ENCODE measurements at places on chromosomes 5 and 9. TPM values are rescaled to one million over a fixed set of nuclear protein-coding genes. Genes with fewer than 3 reads are reported as not detected.

- no peaks in the 10 kb centered on the region for H3K36me3 ChIP-seq
- H3K4me1 ChIP-seq = no peaks in the 10 kb centered on the region
- H3K27ac ChIP-seq = no peak overlapping the region
- no peak for DNase-seq
- no peak overlapping the region for H3K4me3 ChIP-seq
These were observed 8.3 kb downstream of the OLFM1 start for GRCh38 chr9:135095470-135096407.

DNA sequence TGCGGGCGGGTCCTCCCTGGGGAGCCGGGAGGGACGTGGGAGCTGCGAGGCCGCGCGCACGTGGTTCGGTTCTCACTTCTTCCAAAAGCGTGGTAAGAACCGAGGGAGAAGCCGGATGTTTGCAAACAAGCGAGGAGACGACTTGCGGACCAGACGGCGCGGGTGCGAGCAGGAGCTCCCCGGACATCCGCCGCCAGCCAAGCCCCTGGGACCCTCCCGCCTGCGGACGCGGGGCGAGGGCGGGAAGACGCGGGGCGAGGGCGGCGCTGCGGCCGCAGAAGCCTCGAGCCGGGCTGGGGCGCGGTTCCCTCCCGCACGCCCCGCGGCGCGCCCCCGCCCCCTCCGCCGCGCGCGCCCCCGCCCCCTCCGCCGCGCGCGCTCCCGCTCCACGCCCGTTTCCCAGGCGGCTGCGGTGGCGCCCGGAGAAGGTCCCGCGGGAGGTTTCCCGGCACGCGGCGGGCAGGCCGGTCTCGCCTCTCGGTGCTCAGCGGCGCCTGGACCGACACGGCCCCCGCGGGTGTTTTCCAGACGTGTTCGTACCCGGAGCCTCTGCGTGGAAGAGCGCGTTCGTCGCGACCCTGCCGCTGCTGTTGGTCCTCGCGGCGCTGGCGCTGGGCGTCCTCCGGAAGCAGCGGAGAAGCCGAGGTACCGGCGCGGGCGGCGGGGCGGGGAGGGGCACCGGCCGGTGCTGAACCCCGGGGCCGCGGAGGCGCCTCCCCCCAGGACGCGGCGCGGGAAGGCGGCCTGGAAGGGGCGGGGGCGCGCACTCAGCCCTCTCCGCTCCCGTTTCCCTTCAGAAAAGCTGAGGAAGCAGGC is 12.8 kb downstream of the BTNL9 start:
- H3K27ac ChIP-seq = no peak overlapping the region
- no peak for DNase-seq
- H3K36me3 ChIP-seq = no peaks in the 10 kb centered on the region
- no peaks in the 10 kb centered on the region for H3K4me1 ChIP-seq

DNA sequence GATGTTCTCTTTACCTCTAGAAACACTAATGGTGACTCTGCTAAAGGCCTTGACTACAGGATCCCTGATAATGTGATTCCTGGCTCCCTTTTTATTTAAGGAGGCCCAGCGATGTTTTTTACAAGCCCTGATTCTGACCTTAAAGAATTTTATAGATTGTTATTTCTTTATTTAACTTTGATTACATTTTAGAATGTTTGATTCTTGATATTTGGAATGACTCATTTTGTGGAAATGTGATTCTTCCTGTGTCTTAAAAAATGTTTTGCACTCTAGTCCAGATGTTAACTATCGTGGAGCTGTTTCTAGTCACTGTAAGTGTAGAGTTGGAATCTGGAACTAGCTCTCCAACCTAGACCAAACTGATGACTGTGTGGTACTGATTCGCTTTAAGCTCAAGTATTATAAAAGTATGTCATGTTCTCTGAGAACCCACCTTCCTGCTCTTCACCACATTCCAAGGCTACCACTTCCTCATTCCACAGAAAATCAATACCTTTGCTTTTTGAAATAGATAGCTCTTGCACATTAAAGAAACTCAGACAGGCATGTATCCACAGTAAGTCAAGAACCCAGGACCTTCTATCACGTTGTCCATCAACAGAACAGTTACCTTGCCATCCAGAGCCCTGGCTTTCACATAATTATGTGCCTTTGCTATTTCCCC is 65.2 kb downstream of the JMY start:
- H3K4me3 ChIP-seq = no peak overlapping the region
- no peak for DNase-seq
- H3K36me3 ChIP-seq = peaks cover 17% of the 10 kb centered on the region
- H3K27ac ChIP-seq = no peak overlapping the region
- H3K27me3 ChIP-seq = no peaks in the 10 kb centered on the region

DNA sequence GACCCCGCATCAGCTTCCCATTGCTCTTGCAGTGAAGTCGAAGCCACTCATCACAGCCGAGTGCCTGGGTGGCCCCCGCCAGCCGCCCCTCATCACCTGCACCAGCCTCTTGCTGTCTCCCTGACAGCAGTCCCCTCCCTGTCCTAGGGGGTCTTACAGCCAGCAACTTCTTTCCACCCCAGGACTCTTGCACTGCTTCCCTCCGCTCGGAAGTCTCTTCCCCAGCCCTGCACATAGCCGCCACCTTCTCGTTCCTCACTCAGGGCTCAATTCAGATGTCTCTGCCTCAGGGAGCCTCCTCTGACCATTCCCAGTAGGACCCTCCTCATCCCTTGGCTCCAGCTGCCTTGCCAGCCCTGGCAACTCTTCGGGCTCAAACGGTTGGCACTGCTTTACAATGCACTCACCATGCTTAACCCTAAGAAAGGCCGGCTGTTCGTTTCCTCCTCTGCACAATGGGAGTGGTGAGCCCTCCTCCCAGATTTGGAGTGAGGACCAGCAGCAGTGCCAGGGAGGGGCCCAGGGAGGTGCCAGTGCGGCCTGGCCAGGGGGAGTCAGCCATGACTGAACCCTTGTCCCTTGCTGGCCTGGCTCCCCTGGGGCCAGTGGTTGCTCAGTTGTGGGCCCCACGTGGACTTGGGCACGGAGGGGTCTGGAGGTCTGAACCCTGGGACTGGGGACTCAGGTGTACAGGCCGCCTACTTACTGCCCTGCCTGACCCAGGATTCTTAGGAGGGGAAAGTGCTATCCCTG is 6.1 kb downstream of the TCF7 start:
- no peak for DNase-seq
- H3K27me3 ChIP-seq = no peaks in the 10 kb centered on the region
- no peak overlapping the region for H3K4me3 ChIP-seq
- no peaks in the 10 kb centered on the region for H3K36me3 ChIP-seq

DNA sequence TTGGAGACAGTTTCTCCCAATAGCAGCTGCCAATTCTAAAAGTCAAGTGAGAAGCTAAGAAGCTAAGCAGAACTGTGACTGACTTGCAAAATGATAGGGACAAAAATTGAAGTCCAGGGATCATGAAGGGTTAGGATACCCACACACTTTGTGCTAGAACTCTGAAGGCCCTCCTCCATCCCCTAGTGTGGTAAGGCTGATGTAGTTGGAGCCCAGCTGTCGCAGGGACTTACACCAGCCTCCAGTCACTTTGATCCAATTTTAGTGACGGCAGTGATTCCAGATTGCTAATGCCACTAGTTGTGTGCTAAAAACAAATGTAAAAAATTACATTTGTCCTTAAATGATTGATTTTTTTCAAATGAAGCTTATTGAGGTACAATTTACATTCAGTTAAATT is 742.7 kb upstream of the ZNF608 start:
- H3K27ac ChIP-seq = peak overlapping the region; percentile 5
- H3K4me1 ChIP-seq = peaks cover 64% of the 10 kb centered on the region
- no peaks in the 10 kb centered on the region for H3K36me3 ChIP-seq
- no peaks in the 10 kb centered on the region for H3K27me3 ChIP-seq
- DNase-seq = peak; percentile 60

DNA sequence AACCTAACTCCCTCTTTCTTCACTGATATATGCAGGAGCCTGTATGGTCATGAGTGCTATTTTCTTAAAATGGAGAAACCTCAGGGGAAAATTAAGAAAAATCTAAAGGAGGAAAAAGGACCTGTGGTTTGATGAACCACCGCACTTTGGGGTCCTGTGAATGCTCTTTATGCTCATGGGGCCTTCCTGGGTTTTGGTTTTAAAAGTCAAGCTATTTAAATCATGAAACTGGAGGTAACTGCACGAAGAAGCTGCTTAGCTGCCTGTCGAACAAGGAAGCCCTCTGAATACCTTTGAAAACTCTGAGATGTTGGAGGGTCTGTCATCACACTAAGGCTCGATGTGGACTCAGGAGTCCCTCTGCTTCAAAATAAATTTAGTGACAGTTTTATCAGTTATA is 564.5 kb upstream of the ADAMTS16 start:
- H3K27me3 ChIP-seq = no peaks in the 10 kb centered on the region
- H3K4me3 ChIP-seq = no peak overlapping the region
- H3K4me1 ChIP-seq = no peaks in the 10 kb centered on the region
- H3K36me3 ChIP-seq = no peaks in the 10 kb centered on the region
- DNase-seq = no peak
- no peak overlapping the region for H3K27ac ChIP-seq

GRCh38 chr5:11803436-11803835 is 100.8 kb downstream of the CTNND2 start:
- no peak overlapping the region for H3K4me3 ChIP-seq
- H3K27me3 ChIP-seq = no peaks in the 10 kb centered on the region
- no peaks in the 10 kb centered on the region for H3K36me3 ChIP-seq
- no peaks in the 10 kb centered on the region for H3K4me1 ChIP-seq
- DNase-seq = no peak
- H3K27ac ChIP-seq = no peak overlapping the region

DNA sequence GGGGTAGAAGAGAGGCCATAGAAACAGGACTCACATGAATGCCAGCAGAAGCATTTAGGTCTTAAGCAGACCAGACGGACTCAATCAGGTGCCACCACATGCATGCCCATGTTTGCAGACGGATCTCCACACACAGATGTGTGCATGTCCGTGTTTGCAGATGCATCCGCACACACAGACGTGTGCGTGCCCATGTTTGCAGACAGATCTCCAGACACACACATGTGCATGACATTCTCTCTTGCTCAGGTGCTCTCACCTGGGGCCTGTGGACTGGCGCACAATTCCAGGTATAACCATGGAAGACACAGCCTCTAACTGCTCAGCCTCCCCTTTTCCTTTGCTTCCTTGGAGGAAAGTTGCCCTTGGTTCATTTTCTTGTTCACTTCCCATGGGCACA is 148.3 kb downstream of the CACNA1B start:
- H3K36me3 ChIP-seq = no peaks in the 10 kb centered on the region
- no peak overlapping the region for H3K4me3 ChIP-seq
- no peak for DNase-seq
- H3K27me3 ChIP-seq = no peaks in the 10 kb centered on the region
- H3K27ac ChIP-seq = no peak overlapping the region

GRCh38 chr5:54689411-54690251 is 172.1 kb downstream of the SNX18 start:
- H3K4me3 ChIP-seq = no peak overlapping the region
- DNase-seq = no peak
- H3K27me3 ChIP-seq = no peaks in the 10 kb centered on the region
- no peak overlapping the region for H3K27ac ChIP-seq

DNA sequence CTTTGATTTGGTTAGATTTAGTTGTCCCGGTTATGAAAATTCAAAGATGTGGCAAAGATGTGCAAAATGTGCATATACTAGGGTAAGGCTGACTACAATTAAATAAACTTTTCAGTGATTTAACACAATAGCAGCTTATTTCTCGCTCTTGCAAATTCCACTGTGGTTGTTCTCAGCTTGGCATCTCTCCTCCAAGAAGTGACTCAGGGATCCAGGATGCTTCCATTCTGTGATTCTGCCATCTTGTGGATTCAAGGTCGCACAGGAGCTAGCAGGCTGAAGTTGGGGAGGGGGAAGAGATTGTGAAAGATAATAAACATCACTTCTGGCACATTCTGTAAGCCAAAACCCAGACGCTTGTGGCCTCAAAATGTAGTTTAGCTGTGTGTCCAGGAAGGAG is 60.1 kb upstream of the TGFBR1 start:
- H3K36me3 ChIP-seq = no peaks in the 10 kb centered on the region
- H3K4me1 ChIP-seq = peaks cover 34% of the 10 kb centered on the region
- no peaks in the 10 kb centered on the region for H3K27me3 ChIP-seq
- no peak overlapping the region for H3K27ac ChIP-seq
- DNase-seq = no peak

DNA sequence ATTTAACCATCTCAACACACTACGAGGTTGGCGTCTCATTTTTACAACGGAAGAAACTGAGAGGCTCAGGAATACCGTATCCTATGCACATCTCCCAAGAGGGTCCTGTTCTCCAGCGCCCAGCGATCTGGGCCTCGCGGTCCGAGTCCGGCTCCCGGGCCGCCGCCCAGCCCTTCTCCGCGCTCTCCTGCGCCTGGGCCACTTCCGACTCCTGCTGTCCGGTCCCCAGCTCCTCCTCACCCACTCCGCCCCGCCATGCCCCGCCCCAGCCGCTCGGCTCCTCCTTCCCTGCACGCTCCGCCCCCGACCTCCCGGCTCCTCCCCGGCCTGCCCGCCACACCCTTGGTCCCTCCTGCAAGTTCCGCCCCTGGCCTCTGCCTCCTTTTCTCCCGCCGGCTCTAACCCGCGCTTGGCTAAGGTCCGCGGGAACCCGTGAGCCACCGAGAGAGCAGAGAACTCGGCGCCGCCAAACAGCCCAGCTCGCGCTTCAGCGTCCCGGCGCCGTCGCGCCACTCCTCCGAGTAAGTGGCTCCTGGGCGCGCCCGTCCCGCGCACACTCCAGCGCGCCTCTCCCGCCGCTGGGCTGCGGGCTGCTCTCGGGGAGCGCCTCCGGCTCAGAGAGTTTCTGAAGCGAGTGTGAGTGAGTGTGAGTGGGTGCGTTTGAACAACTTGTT is 87.3 kb upstream of the TNFAIP8 start:
- peak; percentile 95 for DNase-seq
- H3K36me3 ChIP-seq = no peaks in the 10 kb centered on the region
- H3K27me3 ChIP-seq = no peaks in the 10 kb centered on the region
- peak overlapping the region; percentile 76 for H3K27ac ChIP-seq
- peaks cover 10% of the 10 kb centered on the region for H3K4me1 ChIP-seq

- no peak overlapping the region for H3K4me3 ChIP-seq
- H3K27ac ChIP-seq = no peak overlapping the region
- no peaks in the 10 kb centered on the region for H3K27me3 ChIP-seq
- peaks cover 11% of the 10 kb centered on the region for H3K4me1 ChIP-seq
- DNase-seq = peak; percentile 17
These were observed 91.0 kb downstream of the ARSB start for GRCh38 chr5:78893940-78894677.

- H3K27me3 ChIP-seq = no peaks in the 10 kb centered on the region
These were observed 19.8 kb downstream of the RGMB start for GRCh38 chr5:98793223-98793622.

- no peak overlapping the region for H3K4me3 ChIP-seq
- H3K36me3 ChIP-seq = no peaks in the 10 kb centered on the region
- H3K4me1 ChIP-seq = no peaks in the 10 kb centered on the region
- no peaks in the 10 kb centered on the region for H3K27me3 ChIP-seq
- no peak overlapping the region for H3K27ac ChIP-seq
- DNase-seq = no peak
These were observed 250.4 kb downstream of the SEMA5A start for GRCh38 chr5:9295466-9295801.

Gene MBLAC2
- 5.8 TPM for total RNA-seq

Gene RGP1
- total RNA-seq = 14.6 TPM

Gene GFI1B
- 0.53 TPM for total RNA-seq

Gene DNM1
- total RNA-seq = 1.7 TPM

Gene NEUROG1
- total RNA-seq = not detected

Gene WDR31
- total RNA-seq = 0.79 TPM
